ENCODE measurements at places on chromosomes 4 and X.

- DNase-seq, result no peak
Observed at GRCh38 chr4:162957521-162958143, 209.1 kb downstream of the NAF1 start.

GRCh38 chrX:30613721-30614120 is 36.2 kb upstream of the TASL start:
- no peak for DNase-seq

- DNase-seq, result no peak
Observed at GRCh38 chr4:13430834-13431568, 53.1 kb downstream of the RAB28 start.

GRCh38 chrX:97806238-97806637 is 922.5 kb downstream of the RPA4 start:
- no peak for DNase-seq
